ENCODE measurements at places on chromosomes 5 and 9. TPM values are rescaled to one million over a fixed set of nuclear protein-coding genes. Genes with fewer than 3 reads are reported as not detected.

GRCh38 chr9:134492281-134492691 is 149.3 kb upstream of the COL5A1 start:
- H3K27ac ChIP-seq, result no peak overlapping the region
- no peaks in the 10 kb centered on the region for H3K27me3 ChIP-seq
- no peak for DNase-seq
- no peaks in the 10 kb centered on the region for H3K36me3 ChIP-seq
- no peak overlapping the region for H3K4me3 ChIP-seq

GRCh38 chr5:143243103-143243502 is 160.4 kb downstream of the NR3C1 start:
- H3K4me3 ChIP-seq, result no peak overlapping the region
- H3K4me1 ChIP-seq, result no peaks in the 10 kb centered on the region
- no peak for DNase-seq
- H3K36me3 ChIP-seq, result no peaks in the 10 kb centered on the region

DNA sequence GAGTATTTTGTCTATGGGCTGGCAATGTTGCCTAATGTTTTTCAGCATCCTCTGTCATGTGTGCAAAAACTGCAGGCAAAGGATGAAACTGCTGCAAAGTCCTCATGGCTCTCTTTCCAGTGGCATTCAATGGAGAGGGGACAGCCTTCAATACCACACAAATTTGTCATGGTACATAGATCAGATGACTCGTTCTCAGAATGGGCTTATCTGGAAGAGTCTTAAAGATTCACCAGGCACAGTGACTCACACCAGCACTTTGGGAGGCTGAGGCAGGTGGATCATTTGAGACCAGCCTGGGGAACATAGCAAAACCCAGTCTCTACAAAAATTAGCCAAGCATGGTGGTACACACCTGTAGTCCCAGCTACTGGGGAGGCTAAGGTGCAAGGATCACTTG is 5.3 kb downstream of the CDKN2AIPNL start:
- no peak overlapping the region for H3K27ac ChIP-seq
- H3K27me3 ChIP-seq, result no peaks in the 10 kb centered on the region
- DNase-seq, result no peak
- no peak overlapping the region for H3K4me3 ChIP-seq
- peaks cover 12% of the 10 kb centered on the region for H3K4me1 ChIP-seq

- H3K36me3 ChIP-seq, result peaks cover 23% of the 10 kb centered on the region
- no peak overlapping the region for H3K27ac ChIP-seq
- no peak overlapping the region for H3K4me3 ChIP-seq
- H3K4me1 ChIP-seq, result no peaks in the 10 kb centered on the region
Observed at GRCh38 chr5:179876610-179876952, 18.0 kb upstream of the MRNIP start.

DNA sequence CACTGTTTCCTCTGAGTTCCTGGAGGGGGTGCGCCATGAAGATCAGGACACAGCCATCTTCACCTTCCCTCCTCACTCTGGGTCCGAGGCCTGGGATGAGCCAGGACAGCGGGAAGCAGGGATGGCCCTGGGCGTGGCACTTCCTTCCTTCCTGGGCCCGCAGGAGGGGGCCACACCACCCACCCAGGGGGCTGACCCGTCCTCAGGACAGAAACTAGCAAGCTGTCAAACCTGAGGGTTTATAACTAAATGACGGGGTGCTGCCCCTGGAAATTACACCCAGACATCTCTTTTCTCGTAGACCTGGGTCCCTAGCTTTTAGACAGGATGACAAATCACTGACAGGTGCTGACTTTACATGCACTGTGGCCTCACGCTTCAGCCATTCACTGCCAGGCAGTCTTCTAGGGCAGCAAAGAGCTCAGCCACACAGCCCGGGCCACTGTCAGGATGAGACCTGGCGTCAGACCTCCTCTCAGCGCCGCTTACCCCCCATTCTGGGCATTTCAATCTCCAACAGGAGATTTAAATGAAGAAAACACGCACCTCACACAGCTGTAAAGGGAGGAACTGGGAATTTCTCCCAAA is 8.1 kb downstream of the FCN2 start:
- no peak overlapping the region for H3K4me3 ChIP-seq
- H3K4me1 ChIP-seq, result no peaks in the 10 kb centered on the region
- no peaks in the 10 kb centered on the region for H3K27me3 ChIP-seq
- H3K27ac ChIP-seq, result no peak overlapping the region
- H3K36me3 ChIP-seq, result no peaks in the 10 kb centered on the region
- DNase-seq, result no peak

DNA sequence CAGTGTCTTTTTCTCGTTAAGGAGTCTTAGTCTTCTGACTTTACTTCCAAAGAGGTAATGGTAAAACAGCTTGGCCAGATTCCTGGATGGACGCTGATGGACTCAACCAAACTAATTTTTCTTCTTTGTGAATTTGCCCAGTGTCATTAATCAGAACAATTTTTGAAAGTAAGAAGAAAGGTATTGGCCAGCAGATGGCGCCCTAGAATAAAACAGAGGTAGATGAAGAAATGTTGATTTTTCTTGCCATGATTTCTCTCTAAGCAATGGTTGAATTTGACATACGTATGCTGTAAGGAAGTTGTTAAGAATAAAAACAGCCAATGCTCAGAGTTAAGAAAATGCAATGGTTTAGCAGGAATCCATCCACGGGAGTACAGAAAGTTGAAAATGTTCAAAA is 500.0 kb downstream of the DIRAS2 start:
- no peaks in the 10 kb centered on the region for H3K4me1 ChIP-seq
- peak; percentile 6 for DNase-seq

GRCh38 chr5:143495110-143495509 is 91.6 kb upstream of the NR3C1 start:
- H3K36me3 ChIP-seq, result no peaks in the 10 kb centered on the region
- DNase-seq, result no peak
- H3K4me3 ChIP-seq, result no peak overlapping the region
- H3K27me3 ChIP-seq, result no peaks in the 10 kb centered on the region
- H3K4me1 ChIP-seq, result no peaks in the 10 kb centered on the region

DNA sequence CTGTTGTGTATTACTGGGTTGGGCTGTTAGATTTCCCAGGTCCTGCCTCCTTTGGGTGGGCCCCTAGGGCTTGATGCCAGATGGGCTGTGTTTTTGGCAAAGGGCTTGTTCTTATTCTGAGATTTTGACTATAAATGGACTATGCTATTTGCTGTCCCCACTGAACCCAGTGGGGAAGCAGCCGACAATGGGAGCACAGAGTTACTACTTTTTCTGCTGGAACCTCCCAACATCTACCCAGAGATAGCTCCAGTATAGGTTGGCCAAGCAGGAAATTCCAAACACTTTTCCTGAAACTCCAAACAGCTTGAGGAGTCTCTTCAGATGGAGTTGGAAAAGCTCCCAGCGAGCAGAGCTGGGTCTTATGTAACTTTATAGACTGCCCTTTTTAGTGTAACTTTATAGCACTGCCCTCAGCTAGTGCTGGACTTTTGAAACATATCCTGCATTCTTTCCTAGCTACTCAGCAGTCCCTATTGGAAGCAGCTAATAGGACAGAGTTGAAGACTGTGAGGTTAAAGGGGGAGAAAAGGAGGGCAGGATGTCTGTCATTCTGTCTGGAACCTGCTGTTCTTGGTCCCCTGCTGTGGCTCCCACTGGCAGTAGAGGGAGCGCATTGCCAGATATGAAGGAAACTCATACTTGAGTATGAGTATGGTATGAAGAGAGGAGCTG is 21.0 kb downstream of the RUSC2 start:
- no peak overlapping the region for H3K4me3 ChIP-seq
- peaks cover 24% of the 10 kb centered on the region for H3K27me3 ChIP-seq
- H3K4me1 ChIP-seq, result no peaks in the 10 kb centered on the region
- DNase-seq, result no peak

- H3K36me3 ChIP-seq, result no peaks in the 10 kb centered on the region
- DNase-seq, result no peak
- H3K27ac ChIP-seq, result no peak overlapping the region
- H3K4me3 ChIP-seq, result no peak overlapping the region
Observed at GRCh38 chr9:68668127-68668526, 36.9 kb upstream of the PIP5K1B start.

GRCh38 chr5:4553978-4554377 is 586.2 kb upstream of the ADAMTS16 start:
- no peak overlapping the region for H3K4me3 ChIP-seq
- DNase-seq, result no peak
- no peak overlapping the region for H3K27ac ChIP-seq
- no peaks in the 10 kb centered on the region for H3K27me3 ChIP-seq

GRCh38 chr9:94479757-94480156 is 75.1 kb upstream of the PCAT7 start:
- H3K4me1 ChIP-seq, result no peaks in the 10 kb centered on the region
- H3K27ac ChIP-seq, result no peak overlapping the region
- no peak overlapping the region for H3K4me3 ChIP-seq
- H3K27me3 ChIP-seq, result peaks cover 5% of the 10 kb centered on the region
- H3K36me3 ChIP-seq, result no peaks in the 10 kb centered on the region

- H3K4me3 ChIP-seq, result no peak overlapping the region
- DNase-seq, result no peak
- H3K27ac ChIP-seq, result no peak overlapping the region
- H3K4me1 ChIP-seq, result peaks cover 2% of the 10 kb centered on the region
Observed at GRCh38 chr9:121350993-121351561, 19.0 kb downstream of the STOM start.

GRCh38 chr9:88949425-88949824 is 41.8 kb upstream of the S1PR3 start:
- H3K4me1 ChIP-seq, result no peaks in the 10 kb centered on the region
- H3K4me3 ChIP-seq, result no peak overlapping the region
- DNase-seq, result no peak

DNA sequence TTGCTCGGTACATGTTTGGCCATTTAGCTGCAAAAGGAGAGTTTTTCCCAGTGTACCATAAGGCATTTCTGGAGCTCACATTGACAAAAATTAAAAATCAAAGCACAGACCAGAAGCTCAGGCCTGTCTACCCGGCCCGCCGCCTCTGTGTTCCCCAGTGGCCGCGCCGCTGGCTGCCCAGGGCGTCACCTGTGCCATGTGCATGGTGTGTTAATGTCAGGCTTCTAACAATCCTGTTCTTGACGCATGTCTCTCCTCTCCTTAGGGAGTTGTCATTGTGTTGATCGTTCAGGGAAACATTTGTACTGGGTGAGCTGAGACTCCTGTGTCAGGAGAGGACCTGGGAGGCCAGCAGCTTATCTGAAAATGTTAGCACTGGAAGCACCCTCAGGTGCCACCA is 9.6 kb upstream of the NTNG2 start:
- H3K27ac ChIP-seq, result no peak overlapping the region
- no peak for DNase-seq
- H3K4me3 ChIP-seq, result no peak overlapping the region
- no peaks in the 10 kb centered on the region for H3K27me3 ChIP-seq
- H3K36me3 ChIP-seq, result no peaks in the 10 kb centered on the region

GRCh38 chr5:69136293-69136692 is 30.7 kb upstream of the CCNB1 start:
- H3K27me3 ChIP-seq, result no peaks in the 10 kb centered on the region
- DNase-seq, result no peak
- H3K36me3 ChIP-seq, result no peaks in the 10 kb centered on the region
- H3K4me3 ChIP-seq, result no peak overlapping the region
- no peak overlapping the region for H3K27ac ChIP-seq

- H3K4me3 ChIP-seq, result no peak overlapping the region
- H3K4me1 ChIP-seq, result no peaks in the 10 kb centered on the region
- H3K27me3 ChIP-seq, result no peaks in the 10 kb centered on the region
- H3K36me3 ChIP-seq, result no peaks in the 10 kb centered on the region
- DNase-seq, result no peak
Observed at GRCh38 chr5:28305891-28306290, 1267.5 kb upstream of the CDH9 start.

- no peaks in the 10 kb centered on the region for H3K4me1 ChIP-seq
- H3K27me3 ChIP-seq, result peaks cover 2% of the 10 kb centered on the region
- no peak overlapping the region for H3K27ac ChIP-seq
- no peak overlapping the region for H3K4me3 ChIP-seq
Observed at GRCh38 chr5:68450245-68450852, 234.8 kb downstream of the PIK3R1 start.

GRCh38 chr5:115170134-115170928 is 623 bp upstream of the TRIM36 start:
- DNase-seq, result peak; percentile 28
- H3K36me3 ChIP-seq, result no peaks in the 10 kb centered on the region
- peaks cover 48% of the 10 kb centered on the region for H3K27me3 ChIP-seq
- no peak overlapping the region for H3K27ac ChIP-seq
- peaks cover 20% of the 10 kb centered on the region for H3K4me1 ChIP-seq

DNA sequence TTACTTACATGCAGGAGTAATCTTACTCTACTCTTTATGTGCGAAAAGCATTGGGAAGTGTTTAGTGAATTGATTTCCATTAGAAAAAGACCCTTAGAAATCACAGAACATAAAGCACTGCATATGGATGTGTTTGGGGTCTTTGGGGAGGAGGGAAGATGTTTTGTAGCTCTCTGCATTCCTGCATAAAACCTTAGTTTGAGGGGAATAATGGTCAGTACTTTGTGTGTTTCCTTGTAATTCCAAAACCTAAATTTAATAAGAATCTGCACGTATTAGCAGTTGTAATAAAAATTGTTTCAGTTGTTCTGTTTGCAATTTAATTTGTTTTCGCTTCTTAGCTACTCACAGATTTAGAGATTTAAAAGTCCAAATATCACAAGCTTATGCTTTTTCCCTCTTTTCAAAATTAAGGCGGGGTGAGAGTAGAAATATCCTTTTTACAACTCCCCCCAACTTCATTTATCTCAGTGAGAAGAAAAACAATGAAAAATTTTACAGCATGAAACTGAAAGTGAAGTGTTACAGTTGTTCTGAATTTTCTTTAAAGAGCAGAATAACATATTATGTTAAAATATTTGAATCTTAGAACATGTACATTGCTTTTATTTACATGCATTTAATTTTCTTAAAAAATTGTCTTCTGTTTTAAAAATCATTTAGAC is 143.8 kb downstream of the SMARCA2 start:
- H3K36me3 ChIP-seq, result peaks cover 20% of the 10 kb centered on the region
- peaks cover 49% of the 10 kb centered on the region for H3K4me1 ChIP-seq
- DNase-seq, result no peak
- H3K27me3 ChIP-seq, result no peaks in the 10 kb centered on the region
- H3K4me3 ChIP-seq, result peak overlapping the region; percentile 96

DNA sequence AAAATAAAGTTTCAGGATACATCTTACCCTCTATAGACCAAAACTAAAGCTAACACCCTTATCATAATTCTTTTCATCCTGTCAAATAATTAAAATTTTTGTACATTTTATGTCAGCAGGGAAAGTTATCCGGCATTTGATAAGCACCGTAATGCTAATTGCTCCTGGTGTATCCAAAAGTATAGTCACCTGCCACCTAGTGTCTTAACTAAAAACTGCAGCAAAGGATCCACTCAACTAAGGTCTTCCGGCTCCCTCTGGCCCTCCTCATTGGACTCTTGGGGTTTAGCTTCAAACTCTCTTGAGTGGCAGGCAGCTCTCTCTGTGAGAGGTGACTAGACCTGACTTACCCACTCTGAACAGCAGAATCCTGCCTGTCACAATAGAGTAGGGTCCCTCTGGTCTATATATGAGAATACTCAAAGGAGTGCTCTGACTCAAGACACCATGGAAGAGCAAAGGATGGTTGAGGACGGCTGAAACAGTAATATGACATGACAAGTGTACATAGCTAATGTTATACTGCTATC is 60.4 kb upstream of the CAST start:
- H3K4me3 ChIP-seq, result no peak overlapping the region
- H3K27me3 ChIP-seq, result peaks cover 5% of the 10 kb centered on the region
- peak; percentile 69 for DNase-seq
- no peaks in the 10 kb centered on the region for H3K36me3 ChIP-seq

Gene CCNO
- total RNA-seq, result not detected

Gene COL27A1
- total RNA-seq, result 0.30 TPM

Gene TLR4
- total RNA-seq, result 0.07 TPM

Gene FAM120A
- total RNA-seq, result 95.7 TPM

Gene IL31RA
- total RNA-seq, result not detected

Gene PAEP
- not detected for total RNA-seq

Gene GABRA1
- total RNA-seq, result not detected

Gene MYMK
- not detected for total RNA-seq

Gene CDKN2B-AS1
- total RNA-seq, result 0.99 TPM

Gene AMACR
- total RNA-seq, result 2.1 TPM
